Mesenteric fat pad (tissue), 1 donor: ENCODE measurements at places on chromosomes 1 and 21. TPM values are rescaled to one million over a fixed set of nuclear protein-coding genes. Genes with fewer than 3 reads are reported as not detected.

DNA sequence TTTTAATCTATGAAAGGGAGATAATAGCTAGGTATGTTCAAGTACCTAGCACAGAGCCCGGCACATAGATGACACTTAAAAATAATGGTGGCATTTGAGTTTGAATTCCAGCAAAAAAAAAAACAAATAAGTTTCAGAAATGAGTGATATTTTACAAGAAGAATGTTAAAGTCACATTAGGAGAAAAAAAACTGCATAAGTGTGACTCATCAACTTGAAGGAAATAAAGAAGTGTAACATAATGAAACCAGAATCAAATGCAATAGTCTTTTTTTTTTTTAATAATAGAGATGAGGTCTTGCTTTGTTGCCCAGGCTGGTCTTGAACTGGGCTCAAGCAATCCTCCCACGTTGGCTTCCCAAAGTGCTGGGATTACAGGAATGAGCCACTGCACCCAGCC, 17.1 kb downstream of the DNASE2B start:
- no peak for DNase-seq

DNA sequence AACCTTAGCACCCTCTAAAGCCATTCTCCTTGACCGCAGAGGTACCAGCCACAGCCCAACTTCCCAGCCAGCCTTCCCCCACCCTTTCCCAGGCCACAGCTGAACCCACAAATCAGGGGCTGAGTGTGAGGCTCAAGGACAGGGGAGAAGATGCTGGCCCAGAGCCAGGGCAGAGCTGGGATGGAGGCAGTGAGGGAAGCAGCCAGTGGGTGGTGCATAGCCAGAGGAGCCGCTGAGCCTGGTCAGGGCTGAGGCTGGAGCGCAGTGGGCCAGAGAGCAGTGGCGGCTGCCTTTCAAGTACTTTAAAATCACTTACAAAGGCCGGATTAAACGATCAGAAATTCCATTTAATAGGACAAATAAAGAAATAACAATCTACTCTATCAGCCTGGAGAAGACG, 36.3 kb downstream of the DMAP1 start:
- DNase-seq: no peak

DNA sequence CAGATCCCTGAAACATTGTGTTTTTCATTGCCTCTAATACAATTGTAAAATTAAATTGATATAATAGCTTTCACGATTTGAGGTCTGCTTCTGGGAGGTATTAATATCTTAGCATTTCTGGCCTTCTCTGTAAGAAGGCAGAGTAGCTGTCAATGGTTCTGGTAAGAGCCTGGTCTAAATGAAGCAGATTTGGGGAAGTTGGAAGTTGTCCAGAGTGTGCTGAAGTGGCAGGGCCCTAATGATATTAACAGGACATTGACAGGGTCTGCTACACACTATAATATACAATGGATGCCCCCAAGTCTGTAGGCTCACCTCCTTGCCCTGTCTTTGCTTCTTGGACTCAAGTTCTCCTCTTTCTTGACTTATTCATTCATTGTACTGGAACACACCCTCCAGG, 99.5 kb downstream of the C4BPA start:
- DNase-seq: no peak

DNA sequence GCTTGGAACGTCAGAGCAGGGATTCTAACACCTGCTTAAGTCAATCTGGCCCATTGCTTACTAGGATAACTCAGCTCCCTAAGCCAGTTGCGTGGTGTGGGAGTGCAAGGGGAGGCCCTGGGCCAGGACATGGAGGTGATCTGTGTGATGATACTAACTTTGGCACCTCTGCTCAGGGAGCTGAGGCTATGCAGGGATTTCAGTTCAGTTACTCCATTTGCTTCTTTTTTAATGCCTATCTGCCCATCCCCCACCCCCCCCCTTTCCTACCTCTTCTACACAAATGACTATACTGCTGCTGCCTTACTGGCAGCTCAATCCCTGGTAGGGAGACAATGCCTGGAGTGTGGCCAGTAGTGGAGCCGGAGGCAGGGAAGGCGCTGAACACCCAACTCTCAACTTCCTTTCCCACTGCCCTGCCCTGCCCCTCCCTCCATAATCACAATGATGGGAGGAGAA, 19.5 kb downstream of the INKA2 start:
- no peak for DNase-seq

TRIM45 gene
- total RNA-seq: 0.64 TPM

VAV3 gene
- total RNA-seq: 11.4 TPM

RPS8 gene
- 1,343 TPM for total RNA-seq
